ENCODE measurements at places on chromosomes 2 and 18.
A peak's percentile ranks its signal among the peaks of the same experiment; 100 is the strongest.

DNA sequence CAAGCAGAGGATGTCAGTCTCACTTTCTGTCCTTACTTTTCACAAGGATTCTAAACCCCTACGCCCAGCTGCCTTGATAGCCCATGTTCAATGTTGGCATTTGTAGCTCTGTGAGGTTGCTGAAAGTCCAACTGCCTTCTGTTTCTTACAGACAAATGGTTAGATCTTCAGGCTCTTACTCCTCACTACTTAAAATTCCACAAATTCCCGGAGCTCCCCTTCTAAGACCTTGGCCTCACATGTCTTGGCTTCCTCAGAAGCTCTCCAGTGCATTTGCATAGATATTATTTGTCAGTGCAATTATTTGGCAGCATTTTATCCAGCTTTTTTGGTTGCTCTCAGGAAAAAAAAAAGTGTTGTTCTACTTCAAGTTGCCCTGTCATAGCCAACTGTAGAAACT is 453.7 kb upstream of the CELF4 start:
- no peak for DNase-seq

GRCh38 chr2:161436411-161436810 is 20.3 kb downstream of the TBR1 start:
- DNase-seq: no peak

GRCh38 chr18:67545681-67546080 is 29.2 kb upstream of the DSEL start:
- no peak for DNase-seq

DNA sequence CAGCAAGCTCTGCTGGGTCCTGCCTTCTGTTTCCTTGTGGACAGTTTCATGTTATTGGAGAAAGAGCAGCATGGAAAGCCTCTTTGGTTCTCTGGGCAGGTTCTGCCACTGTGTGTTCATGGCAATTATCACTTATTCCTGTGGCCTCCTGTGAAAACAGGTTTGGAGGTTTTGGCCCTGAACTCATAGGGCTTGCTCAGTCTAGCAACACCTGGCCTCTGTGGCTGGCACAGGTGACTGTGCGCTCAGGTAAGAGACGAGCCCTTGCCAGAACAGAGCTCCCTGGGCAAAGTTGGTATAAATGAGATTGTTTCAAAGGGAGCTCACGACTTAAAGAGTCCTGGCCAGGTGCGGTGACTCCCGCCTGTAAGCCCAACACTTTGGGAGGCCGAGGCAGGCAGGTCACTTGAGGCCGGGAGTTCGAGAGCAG is 5.7 kb downstream of the CEP68 start:
- no peak for DNase-seq

DNA sequence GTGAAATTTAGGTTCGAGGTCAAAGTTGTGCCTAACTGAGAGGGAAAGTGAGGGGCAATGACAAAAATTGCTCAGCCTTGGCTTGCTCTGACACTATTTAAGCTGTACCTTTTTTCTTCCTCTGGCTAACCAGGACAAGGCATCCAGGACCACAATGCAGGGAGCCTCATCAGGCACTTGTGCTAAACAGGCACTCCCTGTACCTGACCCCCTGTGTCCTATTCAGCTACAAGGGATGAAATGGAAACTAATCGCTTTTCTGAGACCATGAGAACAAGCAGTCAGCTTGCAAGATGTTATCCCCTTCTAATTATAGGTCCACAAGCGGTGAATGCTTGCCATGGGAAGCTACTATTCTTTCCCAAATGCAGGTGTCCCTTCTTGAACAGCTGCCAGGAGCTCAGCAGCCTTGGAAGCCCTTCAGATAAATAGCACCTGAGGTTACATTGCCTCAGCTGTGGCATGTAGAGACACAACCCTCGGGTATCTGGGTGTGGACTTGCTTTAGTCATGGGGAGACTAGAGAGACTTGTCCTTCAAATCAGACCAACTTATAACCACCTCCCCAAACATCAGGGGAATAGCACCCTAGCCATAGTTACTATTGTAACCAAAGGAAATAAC is 19.1 kb upstream of the ITGA6 start:
- peak; percentile 97 for DNase-seq

GRCh38 chr18:32455361-32455760 is 15.3 kb downstream of the GAREM1 start:
- no peak for DNase-seq

- DNase-seq: peak; percentile 16
These were observed 144.0 kb downstream of the TNS1 start for GRCh38 chr2:217858519-217859491.

DNA sequence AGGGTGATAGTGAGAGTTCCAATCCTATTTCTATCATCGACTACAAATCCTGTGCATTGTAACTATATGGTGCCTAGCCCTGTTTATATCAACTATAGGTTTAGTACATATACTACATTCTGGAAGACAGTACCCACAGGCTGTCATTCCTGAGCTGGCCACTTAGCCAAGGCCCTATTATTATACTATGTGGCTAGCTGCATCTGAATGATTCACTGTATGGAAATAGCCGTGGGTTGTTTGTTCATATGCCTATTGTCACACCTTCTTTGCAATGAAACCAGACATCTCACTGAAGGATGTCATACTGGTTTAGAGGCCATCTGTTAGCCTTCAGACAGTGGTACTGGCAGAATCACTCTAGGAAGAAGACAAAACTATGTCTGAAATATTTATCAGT is 62.3 kb upstream of the FSIP2 start:
- no peak for DNase-seq

- no peak for DNase-seq
These were observed 165.4 kb upstream of the ZFP36L2 start for GRCh38 chr2:43391878-43392215.

DNA sequence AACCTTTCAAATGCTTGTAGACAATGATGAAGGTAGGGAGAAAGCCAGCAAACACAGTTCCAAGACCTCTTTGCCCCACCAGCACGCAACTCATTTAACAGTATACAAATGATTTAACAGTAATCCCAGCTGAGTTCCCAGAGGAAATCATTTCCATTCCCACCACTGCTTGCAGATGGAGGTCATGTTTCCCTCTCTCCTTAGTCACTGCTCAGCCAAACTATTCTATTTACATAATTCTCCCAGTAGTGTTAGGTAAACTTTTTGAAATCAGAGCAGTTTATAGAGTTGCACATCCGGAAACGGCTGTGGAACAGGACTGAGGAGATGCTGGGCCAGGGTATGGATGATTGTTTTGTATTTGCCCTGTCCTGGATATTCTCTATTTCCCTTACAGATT is 328.5 kb downstream of the FIGN start:
- DNase-seq: no peak

- no peak for DNase-seq
These were observed 94.7 kb upstream of the FAM136A start for GRCh38 chr2:70396612-70397011.

DNA sequence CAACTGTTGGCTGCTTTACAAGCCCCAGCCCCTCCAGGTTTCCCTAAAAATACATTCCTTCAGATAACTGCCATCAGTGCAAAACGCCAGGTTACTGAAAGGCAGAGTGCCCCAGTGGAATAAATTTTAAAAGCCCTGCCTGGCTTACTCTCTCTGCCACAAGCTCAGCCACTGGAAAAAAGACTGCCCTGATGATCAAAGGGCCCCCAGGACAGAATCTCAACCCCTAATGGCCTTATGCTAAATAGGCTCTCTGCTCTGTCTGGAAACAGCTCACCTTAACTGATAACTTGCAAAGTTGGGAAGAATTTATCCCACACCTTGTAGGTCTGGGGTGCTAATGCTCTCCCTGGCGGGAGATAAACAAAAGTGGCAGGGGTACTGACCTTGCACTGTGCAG is 33.9 kb downstream of the CFAP53 start:
- DNase-seq: no peak

DNA sequence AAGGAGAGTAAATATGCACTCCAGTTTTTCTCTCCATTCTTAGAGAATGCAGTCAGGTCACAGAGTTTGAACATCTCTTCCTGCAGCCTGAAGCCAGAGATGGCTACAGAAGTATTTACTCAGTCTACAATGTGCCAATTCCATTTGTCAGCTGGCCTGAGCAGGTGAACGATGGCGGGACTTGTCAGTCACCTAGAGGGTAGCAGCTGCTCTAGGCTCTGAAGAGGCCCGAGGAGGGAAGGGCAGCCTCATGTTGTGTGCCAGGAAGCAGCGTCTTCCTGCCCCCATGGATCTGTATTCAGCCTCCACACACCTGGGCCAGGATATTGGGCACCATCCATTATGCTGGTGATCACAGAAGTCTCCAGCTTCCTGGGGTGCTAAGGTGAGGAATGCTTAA is 316.7 kb upstream of the CHAC2 start:
- peak; percentile 79 for DNase-seq

DNA sequence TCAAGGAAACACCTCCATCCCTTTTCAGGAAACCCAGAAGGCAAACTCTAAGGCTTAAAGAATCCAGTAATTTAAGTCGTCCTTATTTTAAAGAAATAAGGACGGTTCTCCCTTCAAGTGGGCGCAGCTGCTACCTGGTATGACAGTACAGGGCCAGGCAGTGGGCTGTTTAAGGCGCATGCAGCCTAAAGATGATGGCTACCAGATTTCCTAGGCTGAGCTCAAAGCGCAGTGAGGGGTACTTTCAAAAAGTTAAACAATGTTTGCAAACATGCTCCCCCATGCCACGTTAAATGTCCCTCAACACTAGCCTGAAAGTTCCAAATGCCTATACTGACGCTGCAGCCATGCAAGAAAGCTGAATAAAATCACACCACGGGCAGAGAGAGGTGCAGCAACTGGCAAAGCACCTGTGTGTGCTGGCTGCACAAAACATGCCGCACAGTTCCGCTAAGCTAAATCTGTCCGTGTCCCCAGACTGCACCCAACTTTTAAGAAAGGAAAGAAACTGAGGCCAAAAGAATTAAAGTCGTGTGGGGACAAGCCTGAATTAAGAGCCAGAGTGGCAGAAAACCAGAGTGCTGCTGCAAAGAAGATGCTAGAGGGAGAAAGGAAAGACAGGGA is 583 bp downstream of the HIBCH start:
- peak; percentile 40 for DNase-seq

GRCh38 chr18:7388741-7389140 is 157.9 kb downstream of the LRRC30 start:
- DNase-seq: peak; percentile 35

- DNase-seq: no peak
These were observed 127.0 kb downstream of the GAREM1 start for GRCh38 chr18:32343634-32344033.

- no peak for DNase-seq
These were observed 137.4 kb upstream of the DLX2 start for GRCh38 chr2:172239944-172240590.

GRCh38 chr2:1539441-1539840 is 126.2 kb downstream of the TPO start:
- DNase-seq: no peak

- DNase-seq: no peak
These were observed 334.8 kb downstream of the DYSF start for GRCh38 chr2:71788186-71788525.

- no peak for DNase-seq
These were observed 59.9 kb upstream of the EML6 start for GRCh38 chr2:54663424-54664030.

DNA sequence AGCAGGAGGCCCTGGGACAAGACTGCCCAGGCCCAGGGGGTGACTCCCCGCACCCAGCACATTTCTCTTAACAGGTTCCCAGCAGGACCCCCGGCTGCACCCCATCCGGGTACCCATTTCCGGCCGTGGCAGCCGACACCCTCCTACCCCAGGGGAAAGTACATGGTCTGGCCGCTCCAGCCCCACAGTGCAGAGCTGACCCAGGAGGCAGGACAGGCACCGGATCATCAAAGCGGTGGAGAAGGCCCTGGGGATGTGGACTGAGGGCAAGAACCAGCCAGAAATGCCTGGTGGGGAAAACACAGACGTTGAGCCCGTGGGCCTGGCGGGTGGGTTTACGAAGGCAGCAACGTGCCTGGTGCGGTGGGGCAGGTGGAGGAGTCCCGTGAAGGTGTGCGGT is 79.5 kb upstream of the GPC1 start:
- DNase-seq: no peak

- DNase-seq: no peak
These were observed 47.5 kb downstream of the EPAS1 start for GRCh38 chr2:46344706-46345105.

GRCh38 chr18:59909289-59910036 is 9.7 kb downstream of the PMAIP1 start:
- DNase-seq: no peak

DNA sequence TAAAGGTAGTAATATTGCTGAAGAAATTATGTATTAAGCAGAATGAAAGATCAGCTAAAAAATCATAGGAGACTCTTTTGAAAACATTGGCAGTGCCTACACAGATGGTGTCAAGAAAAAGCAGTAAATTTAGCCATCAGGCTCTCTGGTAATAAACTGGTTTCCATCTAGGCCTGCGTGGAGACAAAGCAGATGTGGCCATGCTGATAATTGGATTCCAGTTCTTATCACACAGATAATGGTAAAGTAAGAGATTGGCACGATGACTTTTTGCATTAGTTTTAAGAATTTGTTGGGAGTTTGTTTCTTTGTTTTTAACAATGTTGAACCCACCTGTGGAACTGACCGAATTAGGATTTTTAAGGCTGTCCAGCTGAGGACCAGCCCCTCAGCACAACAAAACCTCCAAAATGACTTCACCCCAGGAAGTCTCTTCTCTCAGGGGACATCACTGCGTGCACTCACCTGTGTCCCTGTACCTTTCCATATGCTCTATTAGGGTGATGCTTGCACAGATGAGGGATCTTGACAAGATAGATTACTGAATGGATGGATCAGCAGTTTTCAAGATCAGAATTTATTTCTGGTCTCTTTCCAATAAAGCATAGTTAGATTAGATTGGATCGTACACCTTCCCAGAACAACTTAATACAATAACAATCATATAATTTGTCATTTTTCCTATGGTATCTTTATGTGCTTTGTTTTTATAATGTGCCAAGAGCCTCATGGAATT is 69.1 kb upstream of the DNAJC10 start:
- DNase-seq: no peak

GRCh38 chr2:120749506-120750431 is 14.1 kb downstream of the GLI2 start:
- DNase-seq: no peak

GRCh38 chr2:109318150-109318948 is 189.3 kb downstream of the SH3RF3 start:
- no peak for DNase-seq

GRCh38 chr2:189076572-189076971 is 102.4 kb downstream of the COL3A1 start:
- DNase-seq: no peak

DNA sequence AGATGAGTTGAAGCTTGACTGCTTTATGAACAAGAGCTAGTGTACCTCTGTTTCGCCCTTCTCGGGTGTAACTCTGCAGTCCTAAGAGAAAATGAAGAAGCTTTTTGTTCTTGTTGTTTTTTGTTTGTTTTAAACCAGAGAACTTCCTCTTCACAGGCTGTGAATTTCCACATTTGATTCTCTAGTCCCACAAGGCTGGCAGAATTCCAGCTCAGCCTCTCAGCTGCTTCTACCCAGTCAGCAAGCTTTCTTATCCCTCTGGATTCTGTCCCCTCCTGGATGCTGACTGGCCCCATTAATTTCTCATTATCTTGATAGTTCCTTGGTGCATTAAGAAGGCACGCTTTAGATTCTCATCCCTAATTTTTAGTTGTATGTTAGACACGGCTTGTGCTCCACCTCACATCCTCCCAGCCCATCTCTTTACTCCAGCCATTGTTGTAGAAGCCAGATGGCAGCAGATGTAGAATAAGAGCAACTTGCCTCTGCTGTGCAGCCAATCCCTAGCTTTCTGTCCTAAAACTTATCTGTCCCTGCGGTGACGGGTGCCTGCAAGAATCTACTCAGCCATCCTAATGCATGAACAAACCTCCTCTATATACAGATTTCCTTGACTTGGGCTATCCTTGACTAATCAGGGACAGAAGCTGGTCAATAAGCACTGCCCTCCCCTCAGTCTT is 12.3 kb upstream of the RESP18 start:
- peak; percentile 67 for DNase-seq

GRCh38 chr2:19848029-19848750 is 53.6 kb downstream of the TTC32 start:
- DNase-seq: no peak

All from NCI-H1105 treated with DMSO at 0.1 percent for 48 hours (cell line).